ENCODE measurements at places on chromosomes 13 and 19.

DNA sequence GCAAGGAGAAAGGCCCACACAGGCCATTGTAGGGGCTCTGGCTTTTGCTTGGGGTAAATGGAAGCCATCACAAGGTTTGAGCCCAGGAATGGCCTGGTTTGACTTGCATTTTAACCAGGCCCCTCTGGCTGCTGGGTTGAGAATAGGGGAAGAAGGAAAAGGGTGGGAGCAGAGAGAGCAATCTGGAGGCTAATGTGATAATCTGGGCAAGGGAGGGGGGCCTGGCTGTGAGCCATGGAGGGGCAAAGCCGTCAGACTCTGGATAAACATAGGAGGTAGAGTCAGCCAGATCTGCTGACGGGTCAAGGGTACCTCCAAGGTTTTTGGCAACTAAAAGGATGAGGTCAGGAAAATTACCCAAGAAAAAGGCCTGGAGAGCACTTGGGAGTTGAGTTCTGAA, 41.6 kb downstream of the RFX2 start:
- no peak for DNase-seq

GRCh38 chr13:99983499-99984401, 2.2 kb downstream of the ZIC2 start:
- DNase-seq = no peak

GRCh38 chr13:52808842-52809219, 39.6 kb downstream of the PCDH8 start:
- no peak for DNase-seq

GRCh38 chr13:37490176-37490779, 108.3 kb downstream of the POSTN start:
- no peak for DNase-seq
